ENCODE measurements at places on chromosomes 4 and X. TPM values are rescaled to one million over a fixed set of nuclear protein-coding genes. Genes with fewer than 3 reads are reported as not detected.

- no peak for DNase-seq
Observed at GRCh38 chrX:97401154-97401553, 517.4 kb downstream of the RPA4 start.

DNA sequence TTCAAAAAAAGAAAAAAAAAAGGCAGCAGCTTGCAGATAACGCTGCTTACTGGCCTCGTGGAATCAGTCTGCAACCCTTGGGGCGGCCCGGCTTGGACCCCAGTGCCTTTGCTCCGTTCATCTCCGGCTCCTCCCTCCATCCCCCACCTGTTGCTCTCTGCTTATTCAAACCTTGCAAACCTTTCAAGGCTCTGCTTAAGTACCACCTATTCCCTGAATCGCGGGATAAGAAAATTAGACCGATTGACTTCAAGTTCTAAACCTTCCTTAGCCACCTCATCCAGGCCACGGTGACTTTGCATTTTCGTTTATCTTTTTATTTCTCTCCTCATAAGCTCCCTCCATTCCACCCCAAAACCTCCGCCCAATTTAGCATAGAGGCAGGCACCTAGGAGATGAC, 1.4 kb upstream of the PHKA1 start:
- DNase-seq = no peak

DNA sequence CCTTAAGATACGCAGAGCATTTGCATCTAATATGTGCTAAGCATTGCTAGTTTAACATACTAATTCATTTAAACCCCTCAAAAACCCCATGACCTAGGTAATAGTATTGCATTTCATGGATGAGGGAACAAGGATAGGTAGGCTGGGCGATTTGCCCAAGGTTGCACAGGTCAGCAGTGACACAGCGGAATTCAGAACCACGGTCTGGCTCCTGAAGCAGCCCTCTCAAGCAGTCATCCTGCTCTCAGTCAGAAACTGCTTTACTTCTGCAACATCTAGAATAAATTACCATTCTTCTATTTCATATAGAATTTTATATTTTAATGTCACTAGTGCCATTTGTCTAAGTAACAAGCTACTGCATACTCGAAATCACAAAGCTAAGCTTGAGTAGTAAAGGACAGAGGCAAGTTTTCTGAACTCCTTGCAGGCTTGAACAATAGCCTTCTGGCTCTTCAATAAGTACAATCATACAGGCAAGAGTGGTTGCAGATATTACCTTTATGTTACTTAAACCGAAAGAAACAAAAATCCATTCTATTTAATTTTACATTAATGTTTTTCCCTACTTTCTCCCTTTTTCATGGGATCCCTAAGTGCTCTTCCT, 555 bp upstream of the SPP1 start:
- no peak for DNase-seq

- no peak for DNase-seq
Observed at GRCh38 chr4:43238008-43238407, 345.5 kb downstream of the GRXCR1 start.

- DNase-seq = no peak
Observed at GRCh38 chrX:39458779-39459178, 639.0 kb downstream of the BCOR start.

- no peak for DNase-seq
Observed at GRCh38 chr4:162912482-162912881, 254.2 kb downstream of the NAF1 start.

DNA sequence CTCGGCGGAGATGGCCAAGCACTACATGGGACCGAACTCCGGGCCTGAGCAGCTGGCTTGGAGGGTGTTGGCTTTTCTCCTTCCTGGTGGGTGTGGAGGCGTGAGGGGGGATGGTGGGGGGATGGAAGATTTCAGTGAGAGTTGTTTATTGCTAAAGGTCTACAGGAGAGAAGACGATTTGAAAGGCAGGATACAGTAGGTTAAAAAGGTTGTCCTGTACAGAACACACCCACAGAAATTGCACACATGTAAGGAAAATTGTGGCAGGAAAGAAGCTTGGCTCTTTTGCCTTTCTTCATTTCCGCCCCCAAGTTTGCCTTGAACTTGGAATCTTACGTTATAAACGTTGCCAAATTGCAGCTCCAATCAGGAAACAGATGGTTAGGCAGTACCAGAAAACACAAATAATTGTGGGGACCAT, 74.1 kb upstream of the STOX2 start:
- DNase-seq = no peak

The SERPINA7 gene
- total RNA-seq = not detected

The PDZD4 gene
- total RNA-seq = 148 TPM

- DNase-seq = no peak
Observed at GRCh38 chrX:40392599-40392998, 188.2 kb upstream of the ATP6AP2 start.

The TMPRSS11A gene
- total RNA-seq = not detected

The UFSP2 gene
- total RNA-seq = 53.0 TPM

GRCh38 chr4:184616633-184617551, 32.4 kb downstream of the CASP3 start:
- no peak for DNase-seq

The SLC4A4 gene
- 15.6 TPM for total RNA-seq

DNA sequence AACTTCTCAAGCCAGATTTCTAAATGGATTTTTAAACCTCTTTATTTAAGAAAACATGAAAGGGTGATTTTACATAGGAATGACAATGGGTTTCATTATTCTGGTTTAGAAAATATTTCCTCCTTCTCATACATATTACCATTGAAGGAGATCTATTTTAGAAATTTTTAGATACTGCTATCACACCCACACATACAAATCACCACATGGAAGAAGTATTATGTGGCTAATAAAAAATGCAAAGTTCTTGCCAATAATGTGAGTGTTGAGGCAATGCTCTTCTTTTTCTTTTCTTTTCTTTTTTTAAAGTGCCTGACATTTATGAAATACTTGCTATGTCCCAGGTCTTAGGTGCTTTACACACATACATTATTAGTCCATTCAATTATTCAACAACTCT, 6.8 kb downstream of the STAP1 start:
- no peak for DNase-seq

The SLC2A9 gene
- total RNA-seq = 3.1 TPM

DNA sequence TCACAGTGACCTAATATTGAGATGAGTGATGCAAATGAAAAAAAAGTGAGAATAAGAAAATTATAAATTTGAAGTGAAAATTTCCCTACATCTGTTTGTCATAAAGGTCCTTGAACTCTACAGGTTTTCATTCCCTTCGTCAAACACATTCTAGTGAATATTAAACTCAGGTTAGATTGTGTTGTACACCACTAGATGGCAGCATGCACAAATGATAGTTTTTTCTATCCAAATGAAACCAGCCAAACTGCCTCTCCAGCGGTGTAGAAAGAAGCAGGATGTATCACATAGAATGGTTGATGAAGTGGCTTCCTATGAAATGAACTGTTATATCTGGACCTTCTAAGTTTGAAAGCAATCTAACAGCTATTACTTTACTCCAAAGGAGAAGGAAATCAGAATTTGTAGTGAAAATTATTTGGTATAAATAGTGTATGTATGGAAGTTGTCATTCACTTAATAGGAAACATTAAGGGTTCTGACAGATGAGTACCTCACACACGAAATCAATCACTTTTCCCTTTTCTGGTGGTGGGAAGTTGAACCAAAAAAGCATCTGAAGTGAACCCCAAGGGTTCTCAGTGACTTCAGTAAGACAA, 382.7 kb downstream of the UNC5C start:
- no peak for DNase-seq

DNA sequence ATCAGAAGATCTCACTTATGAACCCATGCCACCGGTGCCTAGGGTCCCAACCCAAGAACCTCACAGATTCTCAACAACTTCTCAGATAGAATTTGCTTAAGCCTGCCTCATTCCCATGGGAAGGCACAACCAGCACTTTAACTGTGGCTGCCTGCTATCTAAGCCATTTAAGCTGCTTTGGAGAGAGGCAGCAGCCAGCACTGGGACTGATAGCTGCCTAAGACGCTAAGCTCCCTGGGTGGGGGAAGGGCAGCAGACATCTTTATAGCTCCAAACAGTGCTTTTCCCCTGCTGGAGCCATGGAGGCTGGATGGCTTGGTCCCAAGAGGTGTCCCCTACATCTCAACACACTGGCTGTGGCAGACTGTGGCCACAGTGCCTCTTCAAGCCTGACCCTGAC, 1268.6 kb downstream of the FAM133A start:
- DNase-seq = no peak

The PWWP3B gene
- total RNA-seq = 1.4 TPM

The SLC49A3 gene
- 0.62 TPM for total RNA-seq

DNA sequence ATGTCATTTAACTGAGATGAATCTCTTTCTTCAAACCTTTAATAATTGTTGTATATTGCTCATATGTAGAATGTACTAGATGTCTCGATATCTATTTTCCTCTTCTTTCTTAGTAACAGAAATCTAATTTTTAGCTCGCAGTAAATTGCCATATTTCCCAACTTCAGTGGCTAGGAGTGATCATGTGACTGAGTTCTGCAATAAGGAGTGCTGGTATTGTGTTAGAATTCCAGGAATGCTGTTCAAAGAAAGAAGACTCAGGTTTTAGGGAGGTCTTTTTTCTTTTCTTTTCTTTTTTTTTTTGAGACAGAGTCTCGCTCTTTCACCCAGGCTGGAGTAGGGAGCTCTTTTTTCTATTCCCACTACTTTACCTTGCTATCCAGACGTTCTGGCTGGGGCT, 81.7 kb downstream of the SLC10A7 start:
- DNase-seq = no peak

The GPR143 gene
- 1.2 TPM for total RNA-seq

GRCh38 chr4:78640714-78641113, 89.1 kb downstream of the ANXA3 start:
- no peak for DNase-seq

The AMBN gene
- total RNA-seq = not detected

The NAT8L gene
- total RNA-seq = 11.4 TPM

The PPP4R3C gene
- not detected for total RNA-seq

DNA sequence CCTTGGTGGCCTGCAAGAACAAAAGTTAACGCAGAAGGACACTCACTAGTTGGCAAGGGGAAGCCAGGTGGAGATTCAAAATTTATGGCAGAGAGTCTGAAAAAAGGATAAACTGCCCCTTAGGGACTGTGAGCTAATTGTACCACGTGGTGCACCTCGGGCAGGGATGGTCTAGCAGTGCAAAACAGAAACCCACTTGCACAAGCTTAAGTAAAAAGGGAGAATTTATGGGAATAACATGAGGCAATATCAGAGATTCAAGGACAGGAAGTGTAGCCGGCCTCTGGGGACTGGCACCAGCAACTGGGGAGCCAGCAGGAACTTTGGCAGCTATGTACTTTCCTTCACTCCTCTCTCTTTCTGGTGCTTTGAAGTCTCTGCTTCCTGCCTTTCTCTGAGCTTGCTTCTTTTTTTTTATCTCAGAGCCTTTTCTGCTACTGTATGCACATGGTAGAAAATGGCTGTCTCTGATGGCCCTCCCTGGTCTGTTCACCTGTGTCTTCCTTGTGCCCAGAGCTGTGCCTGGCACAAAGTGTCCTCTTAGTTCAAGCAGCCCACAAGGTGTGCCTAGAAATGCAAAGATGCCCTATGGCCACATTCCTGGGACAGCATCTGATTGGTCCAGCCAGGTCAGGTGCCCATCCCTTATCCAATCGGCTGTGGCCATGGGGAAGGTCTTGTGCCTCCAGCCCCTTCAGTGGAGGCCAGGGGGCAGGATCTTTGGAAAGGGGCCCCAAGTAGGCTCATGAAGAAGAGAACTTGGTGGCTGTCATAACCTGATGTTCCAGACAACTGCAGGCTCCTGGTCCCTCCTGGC, 114.8 kb upstream of the ATP6AP2 start:
- DNase-seq = no peak

DNA sequence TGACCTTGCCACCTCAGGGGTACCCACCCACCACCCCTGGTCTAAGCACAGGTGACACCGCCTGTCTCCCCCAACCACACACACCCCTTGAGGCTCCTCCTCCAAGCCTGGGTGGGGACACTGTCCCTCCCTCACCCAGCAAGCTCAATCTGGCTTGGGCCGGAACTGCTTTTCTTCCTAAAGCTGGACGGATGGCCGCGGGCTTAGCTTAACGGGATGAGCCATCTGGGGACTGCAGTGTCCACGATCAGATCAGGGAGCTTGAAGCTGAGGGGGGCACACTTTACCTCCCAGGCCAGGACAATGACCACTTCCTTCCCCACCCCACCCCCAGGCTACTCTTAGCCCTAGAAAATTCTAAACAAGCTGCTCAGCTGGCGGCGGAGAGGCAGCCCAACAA, 1.0 kb upstream of the SLC6A8 start:
- DNase-seq = no peak

DNA sequence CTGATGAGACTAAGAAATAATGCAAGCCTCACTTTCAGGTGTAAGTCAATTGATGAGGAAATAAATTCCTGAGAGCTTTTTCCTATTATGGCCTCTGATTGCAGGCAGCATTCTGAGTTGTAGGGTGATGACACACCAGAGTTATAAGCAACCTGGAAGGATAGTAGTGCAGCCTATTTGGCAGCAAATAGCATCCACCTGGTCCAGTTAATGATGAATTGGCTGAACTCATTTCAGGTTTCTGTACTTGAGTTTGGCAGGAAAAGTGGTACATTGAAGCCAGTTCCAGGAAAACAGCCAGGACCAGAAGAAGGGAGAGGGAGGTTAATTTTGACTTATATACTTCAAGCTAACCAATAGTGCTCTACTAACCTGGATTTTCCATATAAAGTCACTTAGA, 316.8 kb downstream of the NAF1 start:
- no peak for DNase-seq

- DNase-seq = no peak
Observed at GRCh38 chrX:72094894-72095293, 36.8 kb downstream of the RTL5 start.

DNA sequence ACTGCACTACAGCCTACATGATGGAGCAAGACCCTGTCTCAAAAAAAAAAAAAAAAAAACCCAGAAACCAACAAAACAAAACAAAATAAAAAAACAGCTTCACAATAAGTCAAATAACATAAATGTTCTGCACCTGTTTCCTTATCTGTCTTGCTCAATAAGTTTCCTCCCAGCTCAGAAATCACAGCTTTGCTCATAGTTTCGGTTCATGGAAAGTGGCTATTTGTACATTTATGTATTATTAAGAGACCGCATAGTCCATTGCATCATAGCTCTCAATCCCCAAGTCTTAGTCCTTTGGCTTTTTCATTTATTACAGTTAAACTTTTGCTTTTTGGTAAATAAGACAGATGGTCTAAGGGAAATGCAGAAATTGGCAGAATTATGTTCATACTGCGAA, 24.4 kb upstream of the CFAP299 start:
- DNase-seq = no peak

- no peak for DNase-seq
Observed at GRCh38 chrX:70476934-70477733, 32.5 kb downstream of the DLG3 start.

Data from occipital lobe (tissue), 3 donors.